ENCODE measurements at places on chromosomes 3 and 15.
A peak's percentile ranks its signal among the peaks of the same experiment; 100 is the strongest.

- DNase-seq = no peak
These were observed 41.0 kb downstream of the EIF4E3 start for GRCh38 chr3:71684046-71684756.

DNA sequence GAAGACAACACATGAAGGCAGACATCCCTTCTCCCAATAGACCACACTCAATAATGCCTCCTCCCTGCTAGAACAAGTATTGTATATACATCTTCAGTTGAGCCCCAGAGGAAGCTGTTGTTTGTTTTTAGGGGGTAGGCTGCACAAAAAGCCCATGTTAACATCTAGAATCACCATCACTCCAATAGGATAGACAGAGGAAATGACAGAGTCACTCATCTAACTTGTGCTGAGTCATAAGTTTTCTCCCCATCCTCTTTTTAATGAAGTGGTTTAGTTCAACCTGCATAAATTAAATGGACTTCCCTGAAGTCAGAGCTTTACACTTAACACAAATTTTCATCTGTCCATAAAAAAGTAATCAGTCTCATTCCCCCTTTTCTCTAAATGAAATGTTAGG lies 122.9 kb upstream of the SPATA12 start:
- DNase-seq = no peak

DNA sequence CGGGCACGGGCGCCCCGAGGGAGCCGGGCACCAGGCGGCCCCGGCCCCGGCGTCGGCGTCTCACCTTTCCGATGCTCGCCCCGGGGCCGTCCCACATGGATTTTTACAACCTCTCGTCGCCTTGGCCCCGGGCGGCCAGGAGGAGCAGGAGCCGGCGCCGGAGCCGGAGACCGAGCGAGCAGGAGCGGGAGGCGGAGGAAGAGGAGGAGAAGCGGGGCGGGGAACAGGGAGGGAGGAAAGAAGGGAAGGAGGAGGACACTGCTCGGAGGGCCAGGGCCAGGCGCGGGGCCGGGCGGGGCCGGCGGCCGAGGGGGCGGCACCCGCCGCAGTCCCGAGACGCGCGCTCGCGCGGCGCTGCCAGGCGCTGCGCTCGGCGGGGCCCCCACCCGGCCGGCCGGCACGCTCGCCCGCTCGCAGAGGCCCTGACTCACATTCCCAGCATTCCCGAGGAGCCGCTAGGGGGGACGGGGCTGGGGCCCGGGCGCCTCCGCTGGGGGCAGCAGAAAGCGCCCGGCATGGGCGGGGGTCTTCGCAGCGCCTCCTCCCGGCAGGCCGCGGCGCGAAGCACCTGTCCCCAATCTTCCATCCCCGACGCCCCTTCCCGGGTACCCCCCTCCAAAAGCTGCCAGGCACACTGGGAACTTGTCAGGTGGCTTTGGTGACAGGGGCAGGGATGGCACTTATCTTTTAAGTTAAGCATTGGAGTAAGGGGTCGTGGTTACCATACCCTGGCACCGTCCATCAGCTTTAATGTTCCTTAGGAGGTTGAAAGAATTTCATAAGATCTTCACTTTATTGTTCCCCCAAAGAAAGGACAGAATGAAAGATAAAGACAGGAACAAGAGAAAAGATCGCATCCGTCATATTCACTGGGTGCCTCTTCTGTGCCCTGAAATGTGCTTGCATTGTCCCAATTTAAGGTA lies at the start of gene ERC2:
Gene ERC2 (minus strand): TSS at position 284 of the 923 bp plus-strand sequence.
- no peak for DNase-seq

GRCh38 chr3:14652-15051 lies 181.9 kb upstream of the CHL1 start:
- DNase-seq = no peak

DNA sequence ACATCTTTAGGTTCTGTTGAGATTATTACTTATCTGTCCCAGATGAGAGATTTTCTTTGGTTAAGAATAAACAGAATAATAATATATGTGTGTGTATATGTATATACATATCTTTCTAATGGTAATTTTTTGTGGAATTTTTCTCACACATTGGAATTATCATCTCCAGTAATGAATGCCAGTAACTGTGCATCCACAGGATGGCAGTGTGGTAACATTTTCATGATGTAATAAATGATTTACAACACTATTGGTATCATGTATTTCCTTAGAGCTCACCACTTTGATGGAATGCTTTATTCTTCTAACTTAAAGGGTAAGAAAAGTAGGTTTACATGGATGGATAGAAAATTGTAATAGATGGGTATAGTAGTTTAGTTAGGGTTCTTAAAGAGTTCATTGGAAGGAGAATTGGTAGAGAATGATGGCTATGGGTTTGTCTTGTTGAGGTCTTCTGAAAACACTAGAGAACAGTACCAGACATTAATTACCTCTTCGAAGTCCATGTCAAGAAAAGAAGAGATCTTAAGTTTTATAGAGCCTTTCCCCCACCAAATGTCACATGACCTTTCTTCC lies 78.1 kb downstream of the STT3B start:
- DNase-seq = no peak

DNA sequence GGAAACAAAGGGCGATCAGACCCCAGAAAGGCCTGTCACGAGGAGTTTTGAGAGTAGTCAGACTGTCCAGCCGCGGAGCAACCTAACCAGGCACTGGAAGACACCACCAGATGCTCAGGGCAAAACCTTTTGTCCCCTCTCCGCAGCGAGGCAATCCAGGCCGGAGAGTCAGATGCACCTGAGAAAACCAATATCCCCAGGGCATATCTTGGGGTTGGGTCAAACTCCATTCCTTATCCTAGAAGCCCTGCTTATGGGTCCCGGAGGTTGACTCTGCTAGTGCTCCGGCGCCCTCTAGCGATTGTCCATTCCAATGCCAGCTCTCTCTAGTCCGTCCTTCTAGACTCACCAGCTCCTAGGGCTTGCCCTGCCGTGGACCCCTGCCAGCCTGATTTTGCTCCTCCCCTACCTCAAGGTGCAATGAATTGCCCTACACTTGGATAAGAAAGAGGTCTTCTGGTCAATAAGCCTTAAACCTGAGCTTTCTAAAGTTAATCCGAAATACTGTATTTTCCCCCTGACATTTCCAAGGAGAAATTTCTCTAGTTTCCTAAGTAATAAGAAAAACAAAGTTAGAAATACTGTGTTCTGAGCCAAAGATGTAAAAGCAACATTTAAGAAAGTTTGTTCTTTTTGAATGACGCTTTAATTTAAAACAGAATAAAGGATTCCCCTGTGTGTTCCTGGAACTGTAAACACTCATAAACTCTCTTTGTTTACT lies 5.5 kb downstream of the CPNE4 start:
- DNase-seq = peak; percentile 21

- DNase-seq = no peak
These were observed 1.6 kb upstream of the MEIS2 start for GRCh38 chr15:37101980-37102304.

DNA sequence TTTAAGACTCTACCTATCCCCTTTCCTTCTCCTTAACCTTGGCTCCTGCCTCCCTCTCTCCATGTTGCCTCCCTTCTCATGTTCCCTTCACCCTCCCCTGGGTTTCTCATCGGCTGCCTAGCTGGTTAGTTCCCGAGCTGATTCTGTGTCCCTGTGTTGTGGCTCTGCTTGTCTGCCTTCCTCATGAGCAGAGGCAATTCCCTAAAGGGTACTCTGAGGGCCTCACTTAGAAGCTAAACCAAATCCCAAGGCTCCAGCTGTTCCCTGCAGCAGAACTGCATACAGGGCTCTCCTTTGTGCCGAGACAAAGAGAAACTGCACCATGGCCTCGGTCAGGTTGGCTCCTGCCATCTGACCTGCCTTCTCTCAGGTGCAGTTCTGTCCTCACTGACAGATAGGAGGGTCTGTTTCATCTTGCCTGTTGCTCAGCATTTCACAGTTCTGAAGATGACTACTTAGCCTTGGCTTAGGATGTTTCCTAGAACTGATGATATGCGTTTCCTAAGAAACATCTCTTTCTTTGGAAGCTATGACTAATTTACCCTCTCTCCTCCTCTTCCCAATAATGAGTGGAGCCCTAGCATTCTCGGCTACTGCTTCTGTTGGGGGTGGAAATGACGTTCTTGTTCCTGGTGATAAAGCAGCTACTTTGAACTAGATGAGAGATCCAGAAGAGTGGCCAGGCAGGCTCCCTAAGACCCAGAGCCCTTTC lies 27.1 kb downstream of the DUOX1 start:
- no peak for DNase-seq

GRCh38 chr3:152291649-152292066 lies 22.9 kb downstream of the MBNL1 start:
- no peak for DNase-seq

DNA sequence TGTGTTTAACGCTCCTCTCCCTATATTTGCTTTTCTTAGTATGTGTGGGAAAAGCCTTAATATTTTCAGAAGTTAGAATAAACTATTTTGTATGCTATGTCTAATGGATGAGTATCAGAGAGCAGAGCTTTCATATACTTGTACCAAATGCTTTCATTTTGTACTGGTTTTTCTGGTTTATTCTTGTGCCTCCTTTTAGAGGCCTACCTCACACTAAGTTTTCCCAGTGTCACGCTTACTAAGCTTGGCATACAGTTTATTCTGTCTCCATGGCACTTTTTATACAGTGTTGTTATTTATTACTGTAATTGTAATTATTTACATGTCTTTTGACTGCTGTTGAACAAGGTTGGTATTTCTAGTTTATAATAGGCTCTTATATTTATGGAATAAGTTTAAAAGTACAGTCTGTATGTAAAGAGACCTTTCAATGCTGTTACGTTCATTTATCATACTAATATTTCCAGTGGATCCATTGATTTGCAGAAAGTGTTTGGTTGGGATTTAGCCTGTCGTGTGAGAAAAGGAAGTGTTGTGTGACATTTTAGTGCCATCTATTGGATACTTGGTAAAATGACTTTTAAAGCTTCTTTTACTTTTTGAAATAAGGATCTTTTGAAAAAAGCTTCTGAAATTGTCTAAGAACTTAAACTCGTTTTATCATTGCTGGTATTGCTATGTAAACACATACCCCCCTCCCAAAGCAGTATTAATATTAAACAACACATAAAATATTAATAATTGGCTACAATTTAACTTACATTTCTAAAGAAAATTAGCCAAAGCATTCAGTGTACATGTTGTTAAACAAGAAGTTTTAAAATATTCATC lies 5.2 kb upstream of the EBLN2 start:
- DNase-seq = no peak

GRCh38 chr3:11570789-11571495 lies 72.8 kb downstream of the VGLL4 start:
- DNase-seq = no peak

DNA sequence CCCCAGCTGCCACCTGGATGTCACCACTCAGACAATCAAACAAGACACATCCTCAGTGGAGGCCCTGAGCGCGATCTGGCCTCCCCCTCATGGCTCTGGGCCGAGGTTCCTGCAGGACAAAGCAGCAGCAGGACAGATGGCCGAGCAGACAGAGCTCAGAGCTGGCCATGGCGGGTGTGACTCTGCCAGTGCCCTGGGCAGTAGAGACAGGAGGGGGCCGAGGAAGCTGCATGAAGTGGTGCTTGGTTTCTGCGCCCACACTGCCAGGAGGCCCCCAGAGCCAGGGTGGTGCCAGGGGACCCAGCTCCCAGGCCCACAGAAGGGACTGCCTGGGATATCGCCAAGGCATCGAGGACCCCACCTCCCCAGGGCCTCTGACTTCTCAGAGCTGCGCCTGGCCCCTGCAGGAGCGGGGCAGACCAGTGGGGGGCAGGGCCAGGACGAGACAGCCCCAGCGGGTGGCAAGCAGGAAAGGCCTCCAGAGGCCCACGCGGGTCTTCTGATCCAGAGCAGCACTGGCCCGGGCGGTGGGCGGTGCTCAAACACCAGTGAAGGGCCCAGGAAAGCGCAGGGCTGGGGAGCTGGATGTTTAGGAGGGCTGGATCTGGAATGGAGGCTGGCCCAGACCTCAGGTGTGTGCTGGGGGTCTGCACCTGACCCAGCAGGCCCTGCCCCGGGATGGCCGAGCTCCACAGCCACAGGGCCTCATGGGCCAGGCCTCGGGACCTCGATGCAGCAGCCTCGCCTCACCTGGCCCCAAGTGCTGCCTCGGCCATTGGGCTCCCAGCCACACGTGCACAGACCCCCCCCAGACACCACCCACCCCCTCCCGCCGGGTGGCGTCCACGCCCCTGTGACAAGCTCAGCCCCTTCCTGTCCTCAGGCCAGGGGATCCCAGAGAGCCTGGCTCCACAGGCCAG lies 76.0 kb downstream of the GOLGA8G start:
- no peak for DNase-seq

- DNase-seq = peak; percentile 20
These were observed at the start of gene IGSF11 for GRCh38 chr3:119034256-119035013. Gene IGSF11 (minus strand): TSS chr3:119034846. CDS start chr3:119034582, 264 bp downstream.

DNA sequence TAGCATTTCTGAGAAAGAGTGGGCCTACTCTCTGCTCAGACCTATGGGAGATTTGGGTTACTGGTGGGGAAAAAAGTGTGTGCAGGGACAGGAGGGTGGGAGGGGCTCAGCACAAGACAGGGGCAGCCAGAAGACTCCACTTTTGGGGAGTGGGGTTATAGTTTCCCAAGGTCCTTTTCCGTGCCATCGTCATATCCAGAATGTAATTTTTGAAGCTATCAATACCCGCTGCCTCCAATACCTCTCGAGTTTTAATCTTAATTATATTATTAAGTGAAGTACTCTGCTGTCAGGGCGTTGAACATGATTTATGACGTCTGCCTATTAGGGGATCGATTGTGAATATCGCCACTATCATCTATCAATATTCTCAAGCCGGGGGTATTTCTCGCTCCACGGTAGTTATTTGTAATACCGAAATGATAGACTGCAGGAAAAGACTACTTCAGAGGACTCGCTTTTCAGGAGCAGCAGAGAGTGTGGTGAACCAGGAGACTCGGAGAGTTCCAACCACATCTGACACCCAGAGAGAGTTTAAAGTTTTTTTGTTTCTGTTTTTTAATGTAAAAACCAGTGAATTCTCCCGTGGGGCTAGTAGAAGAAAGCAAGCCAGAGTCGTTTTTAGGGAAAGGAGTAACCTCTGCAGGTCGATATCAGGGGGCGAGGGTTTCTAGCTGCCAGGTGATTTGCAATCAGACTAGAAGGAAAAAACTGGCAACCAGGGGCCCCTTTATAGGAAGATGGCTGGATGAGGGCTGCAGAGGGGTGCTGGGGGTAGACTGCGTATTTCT lies 20.6 kb downstream of the NR2F2 start:
- DNase-seq = no peak

DNA sequence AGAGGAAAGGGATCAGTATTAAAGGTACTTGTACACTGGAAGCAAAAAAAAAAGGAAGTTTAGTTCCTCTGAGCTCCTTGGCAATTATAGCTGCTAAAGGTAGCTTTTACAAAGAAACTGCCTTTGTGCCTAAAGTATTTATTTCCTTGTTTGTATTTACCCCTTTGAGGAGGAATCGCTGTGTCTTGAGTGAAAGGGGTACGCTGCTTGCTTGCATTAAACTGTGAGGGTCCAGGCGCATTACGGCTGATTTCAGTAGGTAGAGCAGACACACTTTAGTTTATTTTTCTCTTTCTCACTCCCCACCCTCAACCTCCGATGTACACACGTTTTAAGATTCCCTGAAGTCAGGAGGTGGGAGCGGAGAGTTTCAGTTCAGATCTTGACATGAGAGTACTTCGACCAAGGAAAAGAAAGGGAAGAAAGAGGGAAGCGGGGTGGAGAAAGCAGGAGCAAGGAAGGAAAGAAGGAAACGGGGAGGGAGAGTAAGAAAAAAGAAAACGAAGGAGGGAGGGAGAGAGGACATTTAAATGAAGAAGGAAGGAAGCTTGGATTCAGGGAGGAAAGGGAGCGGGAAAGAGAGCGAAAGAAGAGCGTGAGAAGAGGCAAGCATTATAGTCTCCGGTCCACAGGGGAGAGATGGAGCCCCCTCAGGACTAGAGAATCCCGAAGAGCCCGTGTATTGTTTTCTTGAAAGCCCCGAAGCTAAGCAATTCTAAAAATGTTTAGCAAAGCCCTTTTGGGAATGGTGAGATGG lies 1.2 kb upstream of the MME start:
- DNase-seq = no peak
